ENCODE measurements at places on chromosomes 3 and 15.

- DNase-seq = no peak
These were observed 35.5 kb downstream of the B3GALNT1 start for GRCh38 chr3:161069511-161070251.

GRCh38 chr3:129448186-129448895 is 8.3 kb downstream of the IFT122 start:
- no peak for DNase-seq

DNA sequence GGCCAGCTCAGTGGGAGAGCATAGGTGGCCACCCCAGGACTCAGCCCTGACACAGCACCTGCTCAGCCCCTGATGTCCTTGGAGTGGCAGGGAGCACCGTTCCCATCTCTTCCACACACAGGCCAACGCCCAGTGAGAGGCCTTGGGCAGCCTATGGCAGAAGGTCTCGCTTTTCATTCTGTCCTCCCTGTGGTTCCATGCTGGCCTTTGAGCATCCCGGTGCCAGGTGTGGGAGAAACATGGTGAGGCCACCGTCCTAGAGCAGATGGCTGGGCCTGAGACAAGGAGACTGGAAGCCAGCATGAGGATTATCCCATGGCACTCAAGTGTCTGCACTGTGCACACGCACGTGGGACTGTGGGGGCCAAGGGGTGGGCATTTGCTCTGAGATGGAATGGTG is 25.1 kb downstream of the ADCY5 start:
- DNase-seq = peak; percentile 51

- peak; percentile 9 for DNase-seq
These were observed 144.1 kb downstream of the FEZF2 start for GRCh38 chr3:62229211-62229610.

GRCh38 chr15:62456011-62456920 is 291.2 kb upstream of the C2CD4B start:
- DNase-seq = no peak

- DNase-seq = no peak
These were observed 398.9 kb upstream of the TPRG1 start for GRCh38 chr3:188772886-188773285.

DNA sequence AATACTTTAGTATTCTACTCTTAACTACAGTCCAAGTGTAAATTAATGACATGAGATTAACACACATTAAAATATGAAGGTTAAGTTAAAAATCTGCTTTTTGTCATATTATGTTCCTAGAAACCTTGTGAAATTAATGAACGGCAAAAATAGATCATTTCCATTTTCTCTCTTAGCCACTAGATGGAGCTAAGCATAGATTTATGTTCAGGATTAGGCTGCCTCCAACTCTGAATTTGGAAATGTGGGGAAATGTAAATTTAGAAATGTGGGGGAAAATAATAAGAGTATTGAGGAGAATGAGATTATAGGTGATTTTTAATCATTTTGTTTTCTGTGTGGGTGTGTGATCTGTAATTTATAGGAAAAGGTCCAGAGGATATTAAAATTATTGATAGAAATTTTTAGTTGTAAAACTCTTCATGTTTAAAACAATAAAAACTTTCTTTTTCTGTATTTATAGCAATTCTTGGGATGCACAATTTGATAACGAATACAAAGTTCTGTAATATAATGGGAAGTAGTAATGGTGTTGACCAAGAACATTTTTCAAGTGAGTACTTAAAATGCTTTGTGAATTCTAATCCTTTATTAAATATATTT is 59.2 kb downstream of the TMOD3 start:
- peak; percentile 2 for DNase-seq

- DNase-seq = no peak
These were observed 118.3 kb upstream of the ATP2B2 start for GRCh38 chr3:10623578-10624275.

DNA sequence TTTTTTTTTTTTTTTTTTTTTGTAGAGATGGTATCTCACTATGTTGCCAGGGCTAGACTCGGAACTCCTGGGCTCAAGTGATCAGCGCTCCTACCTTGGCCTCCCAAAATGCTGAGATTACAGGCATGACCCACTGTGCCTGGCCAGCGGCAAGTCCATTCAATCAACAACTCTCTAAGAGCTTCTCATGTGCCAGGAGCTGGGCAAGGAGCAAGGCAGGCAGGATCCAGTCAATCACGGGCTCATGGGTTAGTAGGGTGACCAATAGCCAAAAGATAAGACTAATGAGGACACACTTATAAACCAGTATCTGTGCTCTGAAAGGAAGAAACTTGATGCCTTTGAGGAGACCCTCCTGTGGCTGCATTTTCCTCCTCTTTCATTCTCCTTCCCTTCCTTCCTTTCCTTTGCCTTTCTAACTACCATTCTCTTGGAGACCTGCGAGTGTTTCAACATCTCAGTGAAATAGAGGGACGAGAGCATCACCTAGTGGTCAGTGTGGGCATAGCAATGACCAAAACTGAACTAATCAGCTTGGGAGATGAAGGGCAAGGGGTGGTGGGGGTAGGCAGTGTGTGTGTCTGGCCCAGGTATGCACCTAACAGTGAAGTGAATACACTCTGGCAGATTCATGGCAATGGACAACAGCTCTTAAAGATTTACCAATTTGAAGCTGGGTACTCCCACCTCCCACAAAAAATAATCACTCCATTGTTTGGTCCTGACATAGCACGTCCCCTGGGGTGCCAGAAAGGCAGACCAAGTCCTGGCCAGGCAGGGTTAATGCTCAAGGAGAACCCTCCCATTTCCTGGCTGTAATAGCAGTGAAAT is 6.3 kb downstream of the RPP25 start:
- DNase-seq = no peak

Data from cerebellar nuclear complex (tissue), 1 donor.